Mesenteric fat pad (tissue), 1 donor: ENCODE measurements at places on chromosomes 16 and 17. TPM values are rescaled to one million over a fixed set of nuclear protein-coding genes. Genes with fewer than 3 reads are reported as not detected.

The KPNB1 gene
- 276 TPM for total RNA-seq

The FOXC2 gene
- 0.42 TPM for total RNA-seq

The CX3CL1 gene
- total RNA-seq = 14.6 TPM

The C16orf96 gene
- total RNA-seq = 0.10 TPM

The IRF8 gene
- 112 TPM for total RNA-seq

The CA5A gene
- total RNA-seq = not detected

The TMC5 gene
- 0.26 TPM for total RNA-seq

- peak; percentile 67 for DNase-seq
Measured at GRCh38 chr16:12580809-12581208, 222.9 kb downstream of the CPPED1 start.

GRCh38 chr17:46890638-46891037 lies 32.3 kb upstream of the GOSR2 start:
- no peak for DNase-seq

- DNase-seq = no peak
Measured at GRCh38 chr17:3552916-3553315, 4.7 kb downstream of the TRPV3 start.

GRCh38 chr17:40349477-40349894 lies 15.1 kb downstream of the GJD3 start:
- DNase-seq = no peak
